WTC11 (cell line): ENCODE measurements at places on chromosomes 3 and 15.

DNA sequence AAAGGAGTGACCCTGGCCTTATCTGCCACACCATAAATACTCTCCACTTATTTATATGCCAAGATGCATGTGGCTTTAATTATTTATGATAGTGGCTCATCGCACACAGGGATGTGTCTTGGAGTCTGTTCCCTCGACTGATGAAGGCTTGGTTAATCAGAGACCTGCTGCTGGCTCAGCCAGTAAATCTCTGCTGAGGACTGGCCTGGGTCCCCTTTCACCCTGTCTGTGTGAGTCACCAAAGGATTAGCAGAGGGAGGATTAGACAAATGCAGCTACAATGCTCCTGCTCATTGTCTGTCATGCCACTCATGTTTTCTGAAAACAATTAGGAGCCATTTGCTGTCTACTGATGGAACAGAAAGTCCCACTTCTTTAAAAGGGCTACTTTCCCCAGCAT is 226.8 kb downstream of the NTRK3 start:
- DNase-seq: no peak

DNA sequence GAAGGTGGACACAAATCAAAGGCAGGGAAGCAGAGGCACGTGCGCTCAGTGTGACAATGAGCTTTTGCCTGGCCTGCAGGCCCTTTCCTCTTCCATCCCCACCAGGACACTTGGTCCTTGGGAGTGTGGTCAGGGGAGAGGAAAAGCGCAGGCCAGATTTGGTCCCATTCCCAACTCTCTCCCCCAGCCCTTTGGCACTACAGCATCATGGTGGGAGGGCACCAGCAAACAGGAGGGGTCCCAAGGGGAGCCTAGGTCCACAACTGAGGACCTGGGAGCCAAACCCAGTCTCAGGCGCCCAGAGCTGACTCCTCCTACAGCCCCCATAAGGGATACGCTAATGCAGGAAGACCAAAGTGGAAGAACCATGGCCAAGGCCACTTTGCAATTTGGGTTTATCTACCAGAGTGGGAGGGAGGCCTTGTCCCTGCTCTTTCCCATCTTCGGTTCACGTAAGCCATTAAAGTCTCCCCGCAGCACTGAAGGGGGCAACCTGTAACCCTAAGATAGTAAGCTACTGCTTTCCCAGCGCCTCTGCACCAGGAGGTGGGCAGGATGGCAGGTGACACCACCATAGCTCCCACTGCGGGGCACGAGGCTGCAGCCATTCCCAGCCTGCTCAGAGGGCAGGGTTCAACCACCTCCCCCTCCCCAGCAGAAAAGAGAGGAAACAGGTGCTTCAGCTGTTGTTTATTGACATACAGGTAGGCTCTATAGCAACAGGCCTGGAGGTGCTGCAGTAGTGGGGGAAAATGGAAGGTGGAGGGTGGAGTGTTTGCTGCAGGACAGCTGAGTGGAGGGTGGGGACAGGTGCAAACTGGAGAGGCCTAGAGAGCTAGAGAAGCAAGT is 993 bp upstream of the GRAMD2A start:
- DNase-seq: no peak

- DNase-seq: no peak
These were observed 611.9 kb upstream of the CCDC54 start for GRCh38 chr3:106765342-106765741.

DNA sequence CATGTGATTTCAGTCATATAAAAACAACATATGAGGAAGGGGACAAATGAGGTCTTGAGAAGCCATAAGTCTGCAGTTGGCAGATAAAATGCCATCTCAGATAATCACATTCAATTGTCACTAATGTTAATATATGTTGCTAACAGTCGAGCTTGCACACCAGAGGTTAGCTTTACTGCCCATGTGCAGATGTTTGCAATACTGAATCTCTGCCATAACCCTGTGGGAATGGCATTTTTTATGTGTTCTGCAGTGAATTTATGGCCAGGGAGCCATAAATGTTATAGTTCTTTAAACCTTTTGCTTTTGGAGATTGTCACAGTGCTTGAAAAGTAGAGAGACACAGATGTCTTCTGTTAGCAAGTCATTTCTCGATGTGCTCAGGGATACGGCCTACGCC is 141.5 kb downstream of the RORA start:
- DNase-seq: no peak

- peak; percentile 1 for DNase-seq
These were observed 116.5 kb upstream of the ALDH1A3 start for GRCh38 chr15:100762913-100763834.

- no peak for DNase-seq
These were observed 213.4 kb downstream of the ZBBX start for GRCh38 chr3:167166594-167167253.

- DNase-seq: no peak
These were observed 22.1 kb downstream of the MAPKAPK3 start for GRCh38 chr3:50639055-50639494.

- no peak for DNase-seq
These were observed 49.5 kb downstream of the MCF2L2 start for GRCh38 chr3:183378951-183379350.

GRCh38 chr15:25246641-25247406 is 192.0 kb downstream of the UBE3A start:
- DNase-seq: peak; percentile 4

- DNase-seq: no peak
These were observed 49.1 kb downstream of the PDHB start for GRCh38 chr3:58384381-58385090.

GRCh38 chr15:73677146-73677607 is 7.0 kb upstream of the CD276 start:
- peak; percentile 78 for DNase-seq

- DNase-seq: no peak
These were observed 481.9 kb downstream of the FOXP1 start for GRCh38 chr3:71101626-71102025.

- no peak for DNase-seq
These were observed 50.3 kb downstream of the APBA2 start for GRCh38 chr15:28936081-28936480.

DNA sequence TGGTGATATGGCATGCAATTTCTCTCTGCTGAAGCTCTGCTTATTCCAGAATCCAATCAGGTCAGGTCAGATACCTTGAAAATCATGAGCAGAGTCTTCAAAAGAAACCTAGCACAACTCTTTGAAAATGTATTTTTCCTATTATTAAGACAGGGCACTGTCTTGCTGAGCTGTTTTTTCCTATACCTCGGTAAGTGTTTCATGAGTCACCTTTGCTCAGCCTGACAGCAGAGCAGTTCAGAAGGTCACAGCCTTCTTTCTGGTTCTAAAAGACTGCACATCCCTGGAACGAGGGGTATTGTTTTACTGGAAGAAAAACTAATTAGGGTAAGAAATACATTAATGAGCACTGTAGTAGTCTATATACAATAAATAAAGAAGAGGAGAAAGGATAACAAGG is 422.0 kb downstream of the SOX2 start:
- no peak for DNase-seq

DNA sequence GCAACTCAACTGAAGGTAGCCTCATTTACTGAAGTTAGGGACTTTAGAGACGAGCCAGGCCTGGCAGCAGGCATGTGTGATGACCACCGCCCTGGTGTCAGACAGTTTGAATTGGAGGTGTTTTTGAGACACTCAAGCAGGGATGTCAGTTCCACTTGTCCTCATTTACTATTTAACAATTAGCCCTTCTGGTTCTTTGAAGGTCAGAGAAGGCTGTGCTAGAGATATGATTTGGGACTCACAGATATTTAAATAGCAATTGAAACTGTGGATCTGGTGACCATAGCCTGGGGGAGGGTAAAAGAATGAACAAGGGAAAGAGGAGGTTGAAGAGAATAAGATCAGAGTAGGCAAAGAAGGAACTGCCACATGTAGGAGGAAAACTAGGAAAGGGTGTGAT is 74.6 kb downstream of the REC114 start:
- no peak for DNase-seq

DNA sequence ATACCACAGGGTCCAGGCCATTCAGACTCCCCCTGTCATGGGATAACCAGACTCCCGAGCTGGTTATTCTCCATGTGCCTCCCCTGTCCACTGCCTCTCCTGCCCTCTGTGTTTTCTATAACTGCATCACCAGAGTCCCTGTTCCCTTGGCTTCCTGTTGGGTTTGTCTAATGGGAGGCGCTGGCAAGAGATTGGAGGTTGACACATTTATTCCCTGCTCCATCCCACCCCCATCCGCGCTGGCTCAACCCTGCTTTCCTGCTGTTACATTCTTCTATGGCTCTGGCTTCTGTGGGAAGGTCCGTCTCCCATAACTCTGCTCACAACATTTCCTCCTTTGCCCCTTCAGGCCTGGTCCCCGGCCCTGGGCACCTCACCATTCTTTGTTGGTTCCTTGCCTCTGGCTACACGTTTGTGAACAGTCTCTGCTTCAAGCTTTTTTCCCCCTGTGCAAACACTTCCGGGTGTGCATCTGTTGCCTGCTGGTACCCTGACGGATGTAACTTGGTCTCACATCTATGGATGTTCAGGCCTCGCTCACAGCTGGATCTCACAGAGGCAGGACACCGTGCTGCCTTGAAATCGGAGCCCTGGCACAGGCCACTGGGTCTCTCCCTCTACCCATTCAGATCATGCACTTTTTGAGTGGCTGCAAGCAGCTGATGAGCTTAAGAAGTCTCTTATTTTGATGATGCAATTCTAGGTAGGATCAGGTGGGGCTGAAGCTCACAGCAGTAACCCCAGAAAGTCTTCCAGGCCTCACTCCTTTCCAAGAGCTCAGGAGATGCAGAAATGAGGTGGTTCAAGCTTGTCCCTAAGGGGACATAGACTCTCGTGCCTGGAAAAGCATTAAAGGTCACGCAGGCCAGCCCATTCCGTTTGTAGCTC is 68.6 kb upstream of the ATP13A3 start:
- DNase-seq: no peak

GRCh38 chr3:143924522-143925285 is 46.9 kb upstream of the DIPK2A start:
- no peak for DNase-seq

DNA sequence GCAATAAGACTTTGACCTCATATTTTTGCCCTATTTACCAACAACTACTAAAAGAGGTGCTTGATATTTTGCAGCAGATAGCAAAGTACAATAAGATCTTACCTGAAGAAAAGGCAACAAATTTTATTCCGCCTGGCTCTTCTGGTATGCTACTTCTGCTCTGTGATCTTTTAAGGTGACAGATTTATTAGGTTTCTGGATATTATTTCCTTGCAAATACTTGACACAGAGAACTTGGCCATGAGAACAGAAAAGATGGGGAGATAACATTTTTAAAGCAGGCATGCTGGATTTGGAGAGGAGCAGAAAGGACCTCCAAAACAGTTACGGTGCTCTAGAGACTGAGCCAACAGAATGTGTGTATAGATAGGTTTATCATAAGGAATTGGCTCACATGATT is 86.7 kb upstream of the RNF7 start:
- DNase-seq: no peak

DNA sequence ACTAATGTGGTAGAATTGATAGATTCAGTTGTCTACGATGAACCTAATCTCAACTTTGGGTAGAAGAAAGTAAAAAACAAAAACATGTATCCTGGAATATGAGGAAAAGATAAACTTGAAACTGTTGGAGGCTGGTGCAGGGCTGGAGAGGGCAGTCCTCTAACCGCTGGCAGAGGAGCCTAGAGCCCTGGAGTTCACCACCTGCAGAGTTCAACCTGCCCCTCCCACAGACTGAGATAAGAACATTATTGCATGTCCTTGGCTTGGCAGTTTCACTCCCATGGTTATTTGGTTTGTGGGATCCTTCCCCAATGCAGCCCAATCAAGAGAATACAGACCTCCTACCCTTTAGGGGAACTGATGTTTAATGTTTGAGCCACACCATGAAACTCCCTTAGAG is 53.2 kb upstream of the GATM start:
- no peak for DNase-seq
